ENCODE measurements at places on chromosomes 11 and 22.

DNA sequence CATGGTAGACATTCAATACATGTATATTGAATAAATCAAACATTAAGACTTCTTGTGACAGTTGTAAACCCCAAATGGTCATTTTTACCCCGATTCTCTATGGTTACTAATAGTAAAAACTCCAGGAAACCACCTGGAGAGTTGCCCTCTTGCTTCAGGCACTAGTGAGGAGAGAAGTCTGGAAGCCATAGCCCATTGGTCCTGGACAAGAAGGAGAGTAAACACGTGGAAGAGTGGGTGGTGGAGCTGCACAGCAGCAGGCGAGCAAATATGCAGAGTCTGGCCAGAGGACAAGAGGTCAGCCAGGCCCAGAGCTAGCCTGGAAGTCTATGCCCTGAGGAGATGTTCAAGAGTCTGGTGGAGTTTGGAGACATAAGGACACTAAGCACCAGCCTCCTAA, 17.7 kb downstream of the DCHS1 start:
- no peak for DNase-seq

GRCh38 chr11:57936050-57936418, 87.6 kb upstream of the OR9Q1 start:
- DNase-seq: no peak

- no peak for DNase-seq
Measured at GRCh38 chr11:81219661-81220060, 1514.0 kb downstream of the FAM181B start.

- DNase-seq: no peak
Measured at GRCh38 chr22:45887202-45888131, 89.5 kb downstream of the WNT7B start.

GRCh38 chr11:41281131-41281742, 178.2 kb downstream of the LRRC4C start:
- no peak for DNase-seq

DNA sequence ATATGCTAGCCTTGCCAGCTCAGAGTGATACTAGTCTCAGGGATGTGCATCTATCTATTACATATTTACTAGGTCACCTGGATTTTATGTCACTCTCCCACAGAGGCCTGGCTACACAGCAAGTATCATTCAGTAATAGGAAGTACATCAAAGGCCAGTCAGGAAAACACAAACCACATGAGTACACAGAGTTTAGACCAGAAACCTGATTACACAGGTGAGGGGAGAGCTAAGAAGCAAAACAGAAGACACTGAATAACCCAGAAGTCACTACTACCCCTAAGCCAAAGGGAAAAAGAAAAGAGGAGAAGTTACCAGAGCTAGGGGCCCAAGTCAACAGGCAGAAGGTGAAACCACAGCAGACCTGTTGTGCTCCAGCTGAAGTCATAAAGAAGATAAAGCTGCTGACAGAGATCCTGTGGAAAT, 13.3 kb downstream of the LPXN start:
- no peak for DNase-seq

DNA sequence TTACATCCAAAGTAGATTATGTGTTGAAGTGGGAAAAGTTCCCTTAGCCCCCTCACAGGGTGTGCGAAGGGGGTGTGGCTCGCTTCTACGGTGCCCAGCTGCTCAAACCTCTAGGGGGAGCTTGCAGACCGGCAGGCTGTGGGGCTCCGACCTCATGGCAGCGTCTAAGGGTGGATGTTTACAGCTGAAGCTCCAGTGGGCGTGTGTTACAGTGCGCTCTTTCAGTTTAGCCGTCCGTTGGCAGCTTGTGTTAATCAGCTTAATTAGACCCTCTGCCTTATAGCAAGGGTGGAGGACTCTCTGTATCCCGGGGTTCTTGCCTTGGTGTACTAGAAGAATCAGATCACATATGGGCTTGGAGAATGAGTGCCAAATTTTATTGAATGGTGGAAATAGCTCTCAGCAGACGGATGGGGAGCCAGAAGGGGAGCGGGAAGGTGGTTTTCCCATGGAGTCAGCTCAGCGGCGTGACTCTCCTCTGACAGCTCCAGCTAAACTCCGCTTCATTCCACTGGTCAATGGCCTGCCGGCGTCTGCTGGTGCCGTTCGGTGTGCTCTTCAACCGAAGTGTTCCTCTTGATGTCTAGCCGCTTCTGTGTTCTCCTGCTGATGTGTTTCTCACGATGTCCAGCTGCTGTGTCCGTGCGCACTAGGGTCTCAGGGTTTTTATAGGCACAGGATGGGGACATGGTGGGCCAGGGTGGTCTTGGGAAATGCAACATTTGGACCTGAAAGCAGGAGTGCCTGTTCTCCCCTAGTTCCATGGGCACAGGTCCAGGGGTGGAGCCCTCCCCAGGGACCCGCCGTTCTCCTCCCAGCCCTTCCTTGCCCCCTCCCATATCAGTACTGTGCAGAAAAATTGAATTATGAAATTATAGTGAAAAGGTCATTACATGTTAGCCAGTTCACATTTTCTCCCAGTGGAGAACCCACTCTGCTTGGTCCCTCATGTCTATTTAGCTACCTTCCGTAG, 28.6 kb upstream of the OR10G7 start:
- no peak for DNase-seq

GRCh38 chr11:65870307-65870658, 2.3 kb downstream of the EFEMP2 start:
- DNase-seq: no peak

- DNase-seq: no peak
Measured at GRCh38 chr22:22684580-22685561, 40.5 kb downstream of the GGTLC2 start.

DNA sequence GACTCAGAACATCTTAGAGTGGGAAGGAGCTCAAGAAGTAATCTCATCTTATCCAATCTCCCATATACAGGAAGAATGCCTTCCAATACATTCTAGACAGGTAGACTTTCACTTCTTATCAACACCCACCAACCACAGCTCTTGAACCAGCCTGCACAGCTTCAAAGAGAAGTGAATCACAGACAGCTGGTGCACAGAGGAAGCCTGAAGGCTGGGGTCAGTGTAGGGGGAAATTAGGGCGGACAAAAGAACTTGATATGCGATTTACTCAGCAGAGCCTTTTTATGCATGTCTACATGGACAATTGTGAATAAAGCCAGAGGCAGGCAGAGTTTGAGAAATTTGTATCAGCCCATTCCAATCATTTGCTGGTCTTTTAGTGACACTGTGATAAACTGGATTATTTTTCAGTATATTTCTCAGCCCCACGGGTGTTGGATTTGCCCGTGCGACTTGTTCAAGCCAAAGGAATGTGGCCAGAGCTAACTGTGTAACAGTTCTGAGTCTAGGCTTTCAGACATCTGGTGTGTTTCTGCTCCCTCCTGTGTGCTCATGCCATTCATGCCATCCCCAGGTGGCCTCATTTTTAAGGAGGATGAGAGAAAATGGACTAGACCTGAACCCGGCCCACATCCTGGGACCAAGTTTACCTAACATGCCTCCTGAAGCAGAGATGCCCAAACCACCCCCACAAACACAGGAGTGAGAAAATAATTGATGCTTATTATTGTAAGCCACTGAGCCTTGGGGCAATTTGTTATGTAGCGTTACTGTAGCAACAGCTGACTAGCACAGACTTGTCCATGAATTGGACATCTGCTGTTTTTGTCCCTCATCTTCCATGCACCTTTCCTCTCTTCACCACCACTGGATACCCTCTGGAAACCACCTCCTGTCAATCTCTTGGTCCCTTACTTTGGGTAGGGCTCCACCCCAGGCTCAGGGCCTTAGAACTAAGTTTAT, 137.5 kb upstream of the HSD17B12 start:
- DNase-seq: no peak

DNA sequence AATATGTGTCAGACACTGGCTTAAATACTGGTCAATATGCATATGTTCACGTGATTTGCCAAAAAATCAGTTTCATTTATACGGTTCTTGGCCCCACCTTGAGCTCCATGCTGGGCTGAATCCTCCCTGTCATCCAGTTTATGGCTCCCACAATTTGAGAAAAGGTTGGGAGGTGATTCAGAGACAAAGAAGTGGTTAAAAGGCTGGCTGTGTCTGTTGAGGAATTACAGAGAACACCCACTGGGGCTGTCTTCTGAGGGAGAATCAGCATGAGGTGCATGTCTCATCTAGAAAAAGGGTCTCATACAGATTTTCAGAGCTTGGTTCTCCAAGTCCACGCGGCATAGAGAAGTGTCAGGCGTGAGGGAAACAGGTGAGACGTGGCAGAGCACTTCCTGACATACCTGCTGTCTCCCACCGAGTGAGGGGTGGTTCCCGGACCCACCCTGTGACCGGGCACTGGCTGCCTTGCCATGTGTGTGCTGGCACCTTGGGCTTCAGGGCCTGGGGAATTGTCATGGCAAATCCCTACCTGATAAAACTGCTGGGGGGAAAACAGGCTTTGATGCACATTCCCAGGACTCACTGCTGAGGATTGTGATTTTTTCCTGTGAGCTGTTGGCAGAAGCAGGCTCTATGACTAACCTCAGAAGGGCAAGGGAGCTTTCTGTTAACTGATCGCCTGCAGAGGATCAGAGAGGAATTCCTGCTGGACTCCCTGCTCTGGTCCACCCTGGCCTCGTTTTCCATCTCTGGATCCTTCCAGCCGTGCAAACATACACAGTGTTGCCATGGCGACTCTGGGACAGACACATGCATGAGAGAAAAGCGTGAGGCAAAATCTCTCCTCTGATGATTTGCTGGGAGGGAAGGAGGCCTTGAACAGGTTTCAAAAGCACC, 223.6 kb downstream of the ADAMTS15 start:
- DNase-seq: peak; percentile 43

GRCh38 chr11:94972700-94973098, 657 bp downstream of the CWC15 start:
- DNase-seq: no peak

GRCh38 chr11:66974724-66975404, at the start of gene C11orf86:
C11orf86 (plus strand) TSS chr11:66975304; CDS start chr11:66975363, 59 bp downstream.
- DNase-seq: no peak
